ENCODE measurements at places on chromosomes 13 and 19.

GRCh38 chr13:89688918-89689317 is 1658.6 kb upstream of the MIR17HG start:
- no peak for DNase-seq

DNA sequence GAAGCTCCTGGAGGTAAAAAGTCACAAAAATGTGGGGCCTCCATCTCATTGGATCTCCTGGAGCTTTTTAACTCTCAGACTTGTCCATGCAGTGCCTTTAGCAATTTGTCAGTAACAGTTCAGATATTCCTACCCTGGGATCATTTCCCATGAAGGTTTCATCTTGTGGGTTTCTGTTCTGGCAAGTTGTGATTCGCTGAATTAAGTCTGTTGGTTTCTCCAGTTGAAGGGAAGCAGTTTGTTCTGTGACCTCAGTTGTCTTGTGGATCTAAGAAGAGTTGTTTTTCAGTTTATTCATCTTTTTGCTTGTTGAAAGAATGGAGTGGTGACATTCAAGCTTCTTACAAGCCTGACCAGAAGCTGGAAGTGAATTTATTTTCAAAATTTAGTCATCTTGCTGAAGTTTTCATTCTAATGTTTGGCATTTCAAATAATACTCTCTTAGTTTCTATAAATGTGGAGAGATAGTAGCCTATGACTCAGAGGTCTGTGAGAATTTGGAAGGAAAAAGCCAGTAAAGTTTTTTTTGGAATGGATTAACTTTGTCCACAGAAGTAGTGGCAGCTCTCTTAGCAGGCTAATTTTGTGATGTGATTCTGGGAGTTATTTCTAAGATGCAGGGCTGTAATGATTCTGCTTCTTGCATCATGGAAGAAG is 120.1 kb upstream of the CSNK1A1L start:
- DNase-seq, result no peak

DNA sequence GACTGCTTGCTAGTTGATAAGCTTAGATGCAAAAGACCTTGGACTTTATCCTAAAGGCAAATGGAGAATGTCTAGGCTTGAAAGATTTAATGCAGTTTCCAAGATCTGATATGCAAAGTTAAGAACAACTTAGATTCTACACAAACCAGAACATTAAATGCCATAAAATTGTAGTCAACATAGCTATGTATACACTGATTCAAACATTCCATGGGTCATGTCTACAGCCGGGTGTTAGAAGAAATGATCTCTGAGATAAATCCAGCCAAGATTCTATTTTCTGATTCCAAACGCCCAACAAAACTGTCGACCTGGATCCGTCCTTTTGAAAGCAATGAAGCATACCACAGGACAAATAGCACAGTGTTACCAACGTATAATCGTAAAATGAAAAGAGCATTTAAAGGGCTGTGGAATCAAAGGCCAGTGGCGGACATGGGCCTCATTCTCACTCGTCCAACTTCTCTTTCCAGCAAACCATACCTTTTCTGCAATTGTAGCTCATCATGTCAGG is 52.7 kb downstream of the KCTD12 start:
- no peak for DNase-seq

GRCh38 chr13:80428349-80429096 is 87.6 kb upstream of the SPRY2 start:
- DNase-seq, result no peak

- no peak for DNase-seq
These were observed 30.0 kb downstream of the DCLK1 start for GRCh38 chr13:36101157-36101556.

GRCh38 chr19:16497042-16497441 is 848 bp downstream of the C19orf44 start:
- DNase-seq, result no peak

DNA sequence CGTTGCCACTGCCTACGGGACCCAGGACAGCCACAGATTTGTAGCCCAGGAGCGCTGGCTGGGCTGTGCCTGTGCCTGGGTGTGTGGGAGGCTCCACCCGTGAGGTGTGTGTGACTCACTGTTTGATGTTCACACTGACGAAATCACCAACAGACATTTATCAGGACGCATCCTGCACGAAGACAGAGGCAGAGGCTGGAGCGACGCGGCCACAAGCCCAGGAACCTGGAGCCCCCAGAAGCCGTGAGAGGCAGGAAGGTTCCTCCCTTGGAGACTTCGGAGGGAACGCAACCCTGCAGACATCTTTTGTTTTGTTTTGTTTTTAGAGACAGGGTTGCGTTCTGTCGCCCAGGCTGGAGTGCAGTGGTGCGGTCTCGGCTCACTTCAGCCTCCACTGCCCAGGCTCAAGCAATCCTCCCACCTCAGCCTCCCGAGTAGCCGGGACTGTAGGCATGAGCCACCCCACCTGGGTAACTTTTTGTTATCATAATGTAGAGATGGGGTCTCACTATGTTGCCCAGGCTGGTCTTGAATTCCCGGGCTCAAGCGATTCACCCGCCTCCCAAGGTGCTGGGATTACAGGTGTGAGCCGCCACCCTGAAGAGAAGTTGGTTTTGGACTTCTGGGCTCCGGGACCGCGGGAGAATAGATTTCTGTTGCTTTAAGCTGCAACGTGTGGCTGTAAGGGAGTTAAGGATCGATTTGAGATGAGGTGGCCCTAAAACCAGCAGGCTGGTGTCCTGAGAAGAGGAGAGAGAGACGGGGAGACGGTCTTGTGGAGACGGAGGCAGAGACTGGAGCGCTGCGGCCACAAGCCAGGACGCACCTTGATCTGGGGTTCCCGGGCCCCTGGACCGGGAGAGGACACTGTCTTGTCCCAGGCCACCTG is 24.9 kb upstream of the WDR18 start:
- DNase-seq, result no peak

DNA sequence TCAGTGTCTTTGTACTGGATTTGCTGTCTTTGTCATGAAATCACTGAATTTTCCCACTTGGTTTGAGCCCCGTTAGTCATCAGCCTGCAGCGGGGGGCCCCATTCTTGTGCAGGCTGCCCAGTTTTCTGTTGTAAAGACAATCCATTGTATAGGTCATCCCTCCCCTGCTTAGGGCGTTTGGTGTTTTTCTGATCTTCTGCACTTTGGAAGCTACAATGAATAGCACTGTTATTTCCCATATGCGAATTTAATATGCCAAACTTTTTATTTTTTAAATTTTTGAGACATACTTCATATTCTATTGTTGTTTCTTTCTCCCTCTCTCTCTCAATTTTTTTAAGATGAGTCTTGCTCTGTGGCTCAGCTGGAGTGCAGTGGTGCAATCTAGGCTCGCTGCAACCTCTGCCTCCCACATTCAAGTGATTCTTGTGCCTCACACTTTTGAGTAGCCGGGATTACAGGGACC is 9.0 kb downstream of the SLC27A1 start:
- no peak for DNase-seq

DNA sequence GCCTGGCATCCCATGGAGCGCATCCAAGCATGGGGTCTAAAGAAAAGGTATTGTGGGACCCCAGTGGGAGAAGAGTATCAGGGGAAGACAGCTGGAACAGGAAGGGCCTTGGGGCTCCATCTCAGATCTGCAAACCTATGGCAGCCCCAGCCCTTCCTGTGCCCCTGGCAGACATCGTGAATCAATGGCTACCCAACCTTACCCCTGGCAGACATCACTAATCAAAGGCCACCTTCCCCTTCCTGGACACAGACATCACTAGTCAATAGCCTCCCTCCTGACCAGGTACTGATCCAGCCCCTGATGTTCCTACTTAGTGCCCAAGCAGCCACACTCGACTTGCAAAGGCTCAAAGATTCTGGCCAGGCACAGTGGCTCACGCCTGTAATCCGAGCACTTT is 15.8 kb downstream of the F2RL3 start:
- no peak for DNase-seq

DNA sequence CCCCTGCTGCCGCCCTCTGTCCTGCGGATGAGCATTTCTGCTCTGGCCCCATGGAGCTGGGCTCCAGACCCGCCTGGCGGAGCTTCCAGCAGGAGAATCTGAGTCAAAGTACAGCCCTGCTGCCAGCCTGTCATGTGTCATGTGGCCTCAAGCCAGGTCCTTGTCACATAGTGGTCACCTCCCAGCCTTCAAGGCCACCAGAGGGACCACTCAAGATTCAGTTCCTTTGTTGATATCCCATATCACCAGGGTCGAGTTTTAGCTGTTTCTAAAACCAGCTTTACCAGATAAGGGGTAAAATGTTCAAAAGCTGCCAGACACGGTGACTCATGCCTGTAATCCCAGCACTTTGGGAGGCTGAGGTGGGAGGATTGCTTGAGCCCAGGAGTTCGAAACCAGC is 13.4 kb downstream of the THOP1 start:
- DNase-seq, result no peak

DNA sequence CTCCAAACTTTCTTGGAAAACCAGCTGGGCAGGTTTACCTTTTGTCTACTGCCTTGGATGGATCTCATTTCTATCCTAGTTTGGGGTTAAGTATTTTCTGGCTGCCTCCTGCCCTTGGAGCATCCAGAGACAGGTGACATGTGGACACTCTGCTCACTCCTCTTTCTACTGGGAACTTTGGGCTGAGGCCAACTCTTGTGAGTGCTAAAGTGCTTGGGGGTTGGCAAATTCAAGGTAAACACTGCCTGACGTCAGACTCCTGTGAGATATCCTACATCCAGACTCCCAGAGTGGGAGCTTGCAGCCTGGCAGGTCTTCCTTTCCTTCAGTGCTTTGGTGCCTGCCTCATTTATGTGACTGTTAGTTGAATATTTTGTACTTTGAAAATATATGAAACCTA is 388.1 kb downstream of the KCNRG start:
- DNase-seq, result no peak

- no peak for DNase-seq
These were observed 741.0 kb upstream of the KLHL1 start for GRCh38 chr13:70849222-70849621.

GRCh38 chr19:45322744-45323281 is at the start of gene CKM:
TSS of gene CKM (minus strand) at chr19:45322875. CDS start at chr19:45319713, 3,162 bp downstream.
- no peak for DNase-seq

- DNase-seq, result no peak
These were observed 250.4 kb downstream of the TSHZ3 start for GRCh38 chr19:31098836-31099235.

DNA sequence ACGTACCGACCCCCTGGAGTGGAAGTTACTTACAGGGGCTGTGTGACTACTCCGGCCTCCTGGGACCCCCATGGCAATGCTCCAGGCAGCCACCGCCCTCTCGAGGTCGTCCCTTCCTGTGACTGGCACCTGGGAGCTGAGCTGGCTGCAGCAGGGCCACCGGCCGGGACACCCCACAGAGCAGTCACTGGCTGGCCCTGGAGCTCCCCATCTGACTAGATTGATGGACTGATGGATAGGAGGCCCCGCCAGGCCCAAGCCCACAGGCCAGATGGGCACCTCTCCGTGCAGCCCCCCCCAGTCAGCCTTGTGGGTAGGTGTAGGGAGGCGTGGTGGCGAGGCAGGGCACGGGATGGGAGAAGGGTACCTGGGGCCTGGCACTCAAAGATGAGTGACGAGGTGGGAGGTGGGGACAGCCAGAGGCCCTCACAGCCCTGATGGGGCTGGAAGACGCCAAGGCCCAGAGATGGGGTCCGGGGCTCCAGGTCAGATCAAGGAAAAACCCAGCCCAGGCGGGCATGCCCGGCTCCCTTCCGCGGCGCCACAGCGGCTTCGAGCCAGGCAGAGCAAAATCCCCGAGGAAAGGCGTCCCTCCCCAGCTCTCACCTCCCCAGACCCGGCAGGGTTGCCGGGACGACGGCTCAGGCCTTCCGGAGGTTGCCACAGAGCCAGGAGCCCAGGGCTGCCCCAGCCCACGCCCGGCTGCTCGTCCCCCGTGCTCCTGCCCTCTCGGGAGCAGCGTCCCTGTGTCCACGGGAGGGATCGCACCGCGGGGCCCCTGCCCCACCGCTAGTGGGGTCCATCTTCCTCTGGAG is 8.4 kb downstream of the SLC39A3 start:
- no peak for DNase-seq

DNA sequence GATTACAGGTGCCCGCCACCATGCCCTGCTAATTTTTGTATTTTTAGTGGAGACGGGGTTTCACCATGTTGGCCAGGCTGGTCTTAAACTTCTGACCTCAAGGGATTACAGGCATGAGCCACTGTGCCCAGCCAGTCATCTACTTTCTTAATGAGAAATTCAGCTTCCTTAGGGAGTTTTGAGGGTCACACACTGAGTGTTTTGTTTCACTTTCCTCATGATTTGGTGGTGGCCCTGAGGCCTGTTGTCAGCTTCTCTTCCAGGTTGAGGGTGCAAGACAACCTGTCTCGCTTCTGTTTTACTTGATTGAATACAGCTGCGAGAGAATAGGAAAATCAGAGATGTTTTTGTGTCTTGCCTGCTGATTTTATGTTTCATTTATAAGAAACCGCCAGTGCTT is 9.9 kb downstream of the FRY start:
- no peak for DNase-seq

GRCh38 chr19:13033819-13034611 is 38.7 kb downstream of the NFIX start:
- no peak for DNase-seq

- no peak for DNase-seq
These were observed 15.8 kb upstream of the ALOX5AP start for GRCh38 chr13:30719525-30719914.

GRCh38 chr19:12987781-12988180 is 7.5 kb upstream of the NFIX start:
- DNase-seq, result no peak

DNA sequence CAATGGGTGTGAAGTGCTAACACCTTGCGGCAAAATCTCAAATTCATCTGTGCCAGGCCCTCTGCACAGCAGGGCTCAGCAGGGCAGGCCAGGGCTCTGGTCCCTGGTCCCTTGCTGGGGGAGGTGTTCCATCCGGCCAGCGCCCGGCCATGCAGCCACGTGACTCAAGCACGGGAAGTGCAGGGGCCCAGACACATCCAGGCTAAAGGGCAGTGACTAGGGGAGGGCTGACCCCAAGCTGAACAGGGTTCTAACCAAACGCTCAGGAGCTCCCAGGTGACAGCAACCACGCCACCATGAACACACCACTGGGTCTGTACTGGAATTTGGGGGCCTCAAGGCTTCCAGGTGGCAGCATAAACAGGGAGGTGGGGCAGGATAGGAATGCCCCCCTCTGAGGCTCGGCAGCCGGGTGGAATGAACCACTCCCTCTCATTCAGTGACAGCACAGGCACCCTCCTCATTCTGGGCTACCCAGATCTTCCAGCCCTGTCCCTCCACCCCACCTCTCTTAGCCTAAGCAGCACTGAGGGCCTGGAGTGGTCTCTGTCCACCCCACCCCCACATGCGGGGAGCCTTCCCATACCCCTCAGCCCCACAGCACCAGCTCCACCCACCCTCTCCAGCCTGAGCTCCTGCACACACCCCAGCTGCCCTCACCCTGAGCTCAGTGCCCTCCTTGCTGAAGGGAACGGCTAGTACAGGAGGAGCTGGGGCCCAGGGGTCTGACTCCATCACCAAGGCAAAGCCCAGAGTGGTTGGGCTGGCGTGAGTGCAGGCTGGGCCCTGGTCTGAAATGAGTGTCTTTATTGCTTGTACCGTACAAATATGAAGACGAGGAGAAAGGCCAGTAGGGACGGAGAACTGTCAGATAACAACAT is 5.3 kb upstream of the CCNP start:
- no peak for DNase-seq

DNA sequence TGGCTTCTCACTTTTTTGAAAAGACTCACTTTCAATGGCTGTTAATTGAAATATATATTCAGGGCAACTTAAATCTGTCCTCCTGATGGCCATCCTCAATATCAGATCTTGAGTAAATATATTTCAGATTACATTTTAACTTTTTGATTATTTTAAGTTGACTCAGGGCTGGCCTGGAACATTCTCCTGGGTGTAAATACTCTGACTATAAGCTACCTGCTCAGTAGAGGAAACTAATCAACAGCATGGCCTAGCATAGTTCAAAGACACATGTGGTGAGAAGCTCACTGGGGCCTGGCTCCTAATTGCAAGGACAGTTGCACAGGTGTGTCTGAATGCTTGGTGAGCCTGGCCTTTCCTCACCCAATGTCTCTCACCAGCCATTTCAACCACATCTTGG is 5.5 kb upstream of the ZNF726 start:
- DNase-seq, result no peak

Data from NCI-H1048 (cell line).